ENCODE measurements at places on chromosomes 3 and 15. TPM values are rescaled to one million over a fixed set of nuclear protein-coding genes. Genes with fewer than 3 reads are reported as not detected.

GRCh38 chr3:56813653-56813960 is 11.9 kb upstream of the ARHGEF3 start:
- DNase-seq = no peak

DNA sequence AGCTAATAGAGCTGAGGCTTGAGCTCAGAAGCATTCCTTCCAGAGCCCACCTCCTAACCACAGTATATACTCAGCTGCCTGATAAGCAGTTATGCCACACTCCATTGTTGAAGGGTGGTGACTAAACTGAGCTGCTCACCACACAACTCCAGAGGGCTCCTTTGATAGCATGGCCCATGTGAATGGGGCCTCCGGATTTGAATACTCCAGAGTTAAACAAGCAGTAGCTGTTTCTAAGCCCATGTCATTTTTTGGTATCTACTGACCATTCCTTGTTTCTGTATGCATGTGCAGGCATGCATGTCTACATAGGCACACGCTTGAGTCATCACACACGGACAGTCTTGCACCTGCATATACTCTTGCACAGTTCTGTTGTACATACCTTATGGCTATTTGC is 28.9 kb downstream of the IGSF10 start:
- no peak for DNase-seq

DNA sequence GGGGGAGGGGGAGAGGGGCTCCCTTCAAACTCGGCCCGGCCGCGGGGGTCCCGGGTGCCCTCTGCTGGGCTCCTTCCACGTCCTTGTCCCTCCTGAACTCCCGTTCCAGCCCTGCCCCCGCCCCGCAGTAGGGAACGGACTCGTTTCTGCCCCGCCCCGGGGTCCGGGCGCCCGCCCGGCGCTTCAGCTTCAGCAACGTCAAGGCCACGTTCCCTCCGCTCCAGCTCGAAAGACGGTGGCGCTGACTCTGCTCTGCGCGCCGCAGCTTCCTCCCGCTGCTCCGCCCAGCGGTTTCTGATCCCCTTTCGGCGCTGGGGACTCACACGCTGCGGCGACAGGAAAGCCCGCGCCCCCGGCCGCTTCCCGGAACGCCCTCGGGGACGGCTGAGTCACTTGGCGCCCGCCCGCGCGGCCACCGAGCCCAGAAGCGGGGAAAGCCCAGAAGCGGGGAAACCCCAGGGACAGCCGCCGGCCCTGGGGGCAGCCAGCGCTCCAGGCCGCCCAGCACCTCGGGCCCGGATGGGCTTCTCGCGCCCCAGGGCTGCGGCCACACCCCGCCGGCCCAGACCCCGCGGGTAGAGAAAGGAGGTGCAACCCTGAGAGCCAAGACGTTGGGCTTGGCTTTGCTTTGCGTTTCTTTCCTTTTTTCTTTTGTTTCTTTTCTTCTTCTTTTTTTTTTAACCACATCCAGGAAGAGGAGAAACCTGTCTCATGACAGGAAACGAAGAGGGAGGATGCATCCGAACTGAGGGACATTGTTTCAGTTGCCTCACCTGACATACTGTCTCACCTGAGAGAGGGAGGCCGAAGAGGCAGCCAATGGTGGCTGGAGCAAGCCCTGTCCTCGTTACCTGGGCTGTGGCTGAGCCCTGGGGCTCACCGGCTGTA is 28.9 kb downstream of the ARHGAP31 start:
- peak; percentile 90 for DNase-seq

DNA sequence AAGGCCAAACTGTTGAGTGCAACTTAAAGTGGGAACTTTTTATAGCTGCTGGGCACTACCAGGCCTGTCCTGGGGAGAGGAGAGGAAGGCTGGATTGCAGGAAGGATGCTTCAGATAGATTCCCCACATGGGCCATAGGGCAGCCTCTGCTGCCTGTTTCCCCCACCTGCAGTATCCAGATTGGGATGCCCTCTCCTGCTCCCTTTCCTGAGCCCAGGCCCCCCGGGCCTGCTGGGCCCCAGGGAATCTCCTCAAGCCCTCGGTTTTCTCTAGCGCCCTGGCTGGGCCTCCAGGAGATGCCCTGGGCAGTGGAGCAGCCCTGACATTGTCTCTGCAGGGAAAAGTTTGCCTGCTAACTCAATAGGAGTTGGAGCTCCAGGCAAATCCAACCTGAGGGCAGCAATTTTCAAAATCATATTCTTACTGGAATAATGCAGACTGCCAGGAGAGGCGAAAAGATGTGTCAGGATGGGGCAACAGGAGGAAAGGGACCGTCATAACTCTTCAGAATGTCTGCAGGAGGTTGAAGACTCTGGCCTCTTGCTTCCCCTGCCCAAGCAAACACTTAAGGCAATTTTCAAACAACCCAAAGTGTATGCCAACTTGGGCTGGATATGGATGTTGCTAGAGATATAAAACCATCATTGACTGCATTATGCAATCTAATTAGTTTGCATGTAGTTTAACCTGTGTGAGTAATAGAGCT is 4.4 kb downstream of the NR2F2 start:
- DNase-seq = peak; percentile 12

MAP1A gene
- polyA plus RNA-seq = 0.85 TPM

TM4SF4 gene
- not detected for polyA plus RNA-seq

DNA sequence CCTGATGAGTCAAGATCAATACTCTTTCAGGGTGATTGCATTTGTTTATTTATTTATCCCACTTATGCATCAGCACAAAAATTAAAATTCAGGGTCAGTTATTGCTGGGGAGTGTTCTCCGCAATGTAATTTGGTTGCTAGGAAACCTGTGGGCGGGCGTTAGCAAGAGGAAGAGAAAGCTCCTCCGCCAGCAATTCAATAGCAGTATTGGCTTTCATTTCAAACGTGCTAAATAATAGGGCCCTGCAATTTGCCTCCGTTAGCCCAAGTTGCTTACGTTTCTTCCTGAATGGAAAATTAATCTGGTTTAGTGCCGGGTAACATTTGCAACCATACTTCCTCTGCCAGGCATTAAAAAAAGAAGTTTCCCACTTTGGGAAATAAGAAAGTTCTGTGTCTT is 35.5 kb upstream of the PLCL2 start:
- peak; percentile 75 for DNase-seq

- DNase-seq = peak; percentile 57
These were observed 15.0 kb downstream of the GCSAM start for GRCh38 chr3:112117841-112118571.

GRCh38 chr3:11548721-11549131 is 95.0 kb downstream of the VGLL4 start:
- no peak for DNase-seq

- DNase-seq = peak; percentile 77
These were observed 735 bp downstream of the STIMATE start for GRCh38 chr3:52896613-52897012.

GRCh38 chr3:5464649-5465048 is 277.1 kb downstream of the EDEM1 start:
- no peak for DNase-seq

GRCh38 chr15:55282284-55282833 is 7.3 kb downstream of the RAB27A start:
- DNase-seq = no peak

ANXA2 gene
- polyA plus RNA-seq = 207 TPM

GOLGA6A gene
- polyA plus RNA-seq = 0.57 TPM

DNA sequence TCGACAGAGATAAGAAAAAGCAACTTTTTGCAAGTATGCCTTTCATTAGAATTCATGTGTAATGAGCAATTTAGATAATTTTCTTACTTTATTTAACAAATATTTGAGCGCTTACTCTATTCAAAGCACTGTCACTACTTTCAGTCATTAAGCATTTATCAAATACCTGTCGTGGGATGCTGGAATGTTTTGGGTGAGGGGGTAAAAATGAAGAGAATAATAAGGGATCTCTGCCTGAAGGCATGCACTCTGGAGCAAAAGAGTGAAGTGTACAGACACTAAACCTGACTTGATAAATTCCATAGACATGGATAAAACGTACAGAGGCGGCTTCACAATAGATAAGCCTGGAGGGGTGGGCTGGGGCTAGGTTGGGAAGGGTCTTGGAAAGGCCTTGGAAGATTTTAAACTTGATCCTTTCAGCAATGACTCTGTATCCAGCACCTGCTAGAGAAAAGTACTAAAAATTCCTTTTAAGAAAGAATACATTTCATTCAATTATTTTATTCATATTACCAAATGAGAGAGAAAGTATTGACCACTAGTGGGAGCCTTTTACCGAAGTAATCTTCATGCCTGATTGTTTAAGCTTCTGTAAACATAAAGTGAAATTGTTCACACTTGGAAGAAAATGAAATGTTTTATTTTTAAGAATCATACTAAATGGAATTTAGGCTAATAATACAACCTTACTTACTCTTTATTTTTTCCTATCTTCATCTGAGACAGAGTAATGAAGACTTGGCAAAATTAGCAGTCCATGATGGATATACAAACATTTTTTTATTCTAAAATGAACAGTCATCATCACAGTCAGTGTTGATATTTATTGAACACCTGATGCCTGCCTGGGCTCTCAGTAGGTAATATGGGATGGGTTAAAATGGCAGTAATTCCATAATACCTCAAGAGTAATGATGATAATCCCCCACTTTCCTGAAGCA is 113.2 kb downstream of the PPP2R3A start:
- DNase-seq = peak; percentile 23

SYNPR gene
- polyA plus RNA-seq = 0.55 TPM

DNA sequence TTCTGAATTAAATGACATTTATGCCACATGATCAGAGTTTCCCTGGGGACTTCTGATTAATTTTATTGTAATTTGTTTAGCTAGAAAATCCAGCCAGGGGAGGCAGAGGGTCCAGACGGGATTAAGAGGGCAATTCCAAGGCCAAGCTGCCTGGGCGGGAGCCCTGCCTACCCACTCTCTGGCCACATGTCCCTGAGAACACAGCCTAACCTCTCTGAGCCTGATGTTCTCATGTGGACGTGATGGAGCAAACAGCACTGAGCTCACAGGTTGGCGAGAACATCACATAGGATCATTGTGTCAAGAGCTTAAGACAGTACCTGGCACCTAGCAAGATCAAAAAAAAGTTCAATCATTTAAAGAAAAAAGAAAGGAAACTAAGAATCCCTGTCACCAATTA is 1.0 kb downstream of the LRRC2 start:
- DNase-seq = no peak

DNA sequence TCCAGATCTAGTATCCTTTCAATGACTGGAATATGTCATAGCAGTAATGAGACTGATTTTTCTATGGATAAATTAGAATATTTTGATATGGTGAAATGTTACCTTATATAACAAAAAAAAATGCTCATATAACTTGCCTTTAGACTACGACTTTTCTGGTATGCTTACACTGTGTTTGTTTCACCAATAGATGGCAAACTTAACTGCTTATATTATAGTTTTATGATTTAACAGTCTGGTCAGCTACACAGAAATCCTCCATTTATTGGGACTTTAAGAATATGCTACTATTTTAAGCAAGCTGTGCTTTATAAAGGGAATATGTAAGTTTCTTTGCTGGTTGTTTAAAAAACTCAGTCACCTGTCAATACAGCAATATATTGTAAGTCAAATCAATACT is 205.6 kb downstream of the VGLL3 start:
- no peak for DNase-seq

GRCh38 chr3:158106766-158107471 is 699 bp upstream of the SHOX2 start:
- peak; percentile 78 for DNase-seq

DNA sequence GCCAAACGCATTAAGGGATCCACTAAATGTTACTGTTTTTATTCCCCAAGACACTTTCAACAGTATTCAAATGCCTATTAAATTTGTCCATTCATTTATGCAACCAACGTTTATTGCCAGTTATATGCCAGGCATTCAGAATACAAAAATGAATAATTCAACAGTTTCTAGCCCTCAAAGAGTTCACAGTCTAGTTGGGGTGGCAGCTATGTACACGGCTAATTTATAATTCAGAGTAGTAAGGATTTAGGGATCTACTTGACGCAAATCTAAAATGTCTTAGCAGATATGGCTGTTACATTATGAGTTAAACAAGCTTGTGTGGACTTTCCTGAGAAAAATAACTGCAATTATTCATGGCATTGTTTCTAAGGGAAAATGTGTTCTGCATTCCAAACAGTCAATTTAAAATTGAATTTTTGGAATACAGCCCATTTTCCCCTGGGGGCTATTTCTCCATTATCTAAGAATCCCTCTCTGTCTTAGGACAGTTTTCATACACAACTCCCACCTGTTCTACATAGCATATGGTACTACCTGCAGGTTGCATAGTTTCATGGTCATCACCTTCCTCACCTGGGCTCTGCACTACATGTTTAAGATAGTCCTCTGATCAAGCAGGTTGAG is 11.5 kb upstream of the MSL2 start:
- no peak for DNase-seq

AP3S2 gene
- 9.4 TPM for polyA plus RNA-seq

DNA sequence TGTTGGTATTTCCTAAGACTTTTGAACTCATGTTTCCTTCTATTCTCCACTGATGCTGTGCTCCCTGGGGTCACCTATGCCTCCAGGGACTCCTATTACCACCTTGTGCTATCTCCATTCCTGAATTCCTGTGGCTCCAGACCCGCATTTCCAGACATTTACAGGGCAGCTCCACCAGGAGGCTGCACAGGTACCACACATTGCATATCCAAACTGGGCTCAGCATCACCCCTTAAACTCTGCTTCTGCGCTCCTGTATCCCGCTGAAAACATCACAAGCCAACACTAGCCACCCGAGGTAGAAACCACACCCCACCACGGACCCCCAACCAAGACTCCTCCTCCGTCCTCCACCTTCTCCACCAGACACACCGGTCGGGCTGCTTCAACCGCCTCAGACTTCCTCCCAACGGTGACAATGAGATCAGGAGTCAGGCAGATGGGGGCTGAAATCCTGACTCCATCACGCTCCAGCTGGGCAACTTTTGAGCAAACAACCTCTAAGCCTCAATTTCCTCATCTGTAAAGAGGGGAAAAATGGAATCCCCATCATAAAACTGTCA is 10.4 kb downstream of the TNK2 start:
- peak; percentile 59 for DNase-seq

GRCh38 chr15:60155661-60156060 is 151.6 kb downstream of the FOXB1 start:
- DNase-seq = no peak

DNA sequence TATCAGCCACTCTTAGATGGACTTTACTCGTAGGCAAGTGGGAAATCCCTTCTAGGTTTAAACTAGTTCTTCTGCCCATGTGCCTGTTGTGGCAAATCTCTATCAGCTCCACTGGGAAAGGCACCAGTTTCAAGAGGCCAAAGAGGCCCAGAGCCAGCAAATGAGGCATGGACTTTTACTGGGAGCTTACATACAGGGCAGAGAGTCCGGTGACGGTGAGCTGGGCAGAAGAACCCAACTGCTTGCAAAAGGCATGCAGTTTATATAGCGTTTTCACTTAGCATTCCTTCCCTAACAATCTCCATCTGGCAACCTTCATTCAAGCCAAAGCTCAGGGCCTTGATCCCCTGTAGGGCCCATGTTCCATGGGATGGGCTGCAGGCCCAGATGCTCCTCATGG is 93.0 kb upstream of the C3orf80 start:
- DNase-seq = no peak
